Brain (organoid and tissue), 16 donors: ENCODE measurements at places on chromosomes 1 and 21. TPM values are rescaled to one million over a fixed set of nuclear protein-coding genes. Genes with fewer than 3 reads are reported as not detected.

Gene HCRTR1
- not detected for polyA plus RNA-seq

GRCh38 chr1:19752083-19752696, 47.5 kb downstream of the TMCO4 start:
- DNase-seq, result no peak

Gene COL11A1
- polyA plus RNA-seq, result 0.58 TPM

Gene AIRE
- not detected for polyA plus RNA-seq

Gene PTPRC
- 0.76 TPM for polyA plus RNA-seq

Gene PGBD5
- polyA plus RNA-seq, result 38.5 TPM

Gene PLXNA2
- polyA plus RNA-seq, result 5.7 TPM

Gene GREM2
- 0.76 TPM for polyA plus RNA-seq

- DNase-seq, result no peak
These were observed 54.5 kb downstream of the EXO1 start for GRCh38 chr1:241902391-241903065.

DNA sequence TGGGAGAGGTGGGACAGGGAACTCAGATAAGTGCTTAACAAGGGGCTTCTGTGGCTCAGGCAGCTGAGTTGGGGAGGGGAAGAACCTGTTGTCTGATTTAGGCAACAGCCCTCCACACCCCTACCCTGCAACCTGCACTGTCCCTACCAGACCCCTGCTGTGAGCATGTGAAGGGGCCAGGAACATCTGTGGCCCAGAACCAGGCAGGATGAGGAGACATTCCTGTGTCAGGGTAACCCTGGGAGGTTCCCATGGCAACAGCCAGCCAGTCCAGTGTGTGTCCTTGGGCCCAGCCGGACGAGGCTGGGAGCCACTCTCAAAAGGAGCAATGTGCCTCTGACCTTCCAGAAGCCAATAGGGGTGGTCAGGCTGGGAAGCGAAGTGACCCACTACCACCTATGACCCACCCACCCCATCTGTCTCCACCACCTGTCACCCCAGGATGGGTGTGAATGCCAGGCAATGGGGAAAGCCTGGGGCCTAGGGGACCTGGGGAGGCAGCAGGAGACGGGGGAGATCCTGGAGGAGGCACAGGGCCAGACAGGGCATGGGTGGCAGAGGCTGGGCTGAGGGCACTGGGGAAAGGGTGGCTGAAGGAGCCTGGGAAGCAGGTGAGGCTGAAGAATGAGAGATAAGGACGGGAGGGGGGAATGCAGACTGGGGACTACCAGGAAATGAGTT, 5.0 kb upstream of the PMVK start:
- peak; percentile 80 for DNase-seq
